DMS 273 treated with DMSO at 0.1 percent for 48 hours (cell line): ENCODE measurements at places on chromosomes 5 and 9.

DNA sequence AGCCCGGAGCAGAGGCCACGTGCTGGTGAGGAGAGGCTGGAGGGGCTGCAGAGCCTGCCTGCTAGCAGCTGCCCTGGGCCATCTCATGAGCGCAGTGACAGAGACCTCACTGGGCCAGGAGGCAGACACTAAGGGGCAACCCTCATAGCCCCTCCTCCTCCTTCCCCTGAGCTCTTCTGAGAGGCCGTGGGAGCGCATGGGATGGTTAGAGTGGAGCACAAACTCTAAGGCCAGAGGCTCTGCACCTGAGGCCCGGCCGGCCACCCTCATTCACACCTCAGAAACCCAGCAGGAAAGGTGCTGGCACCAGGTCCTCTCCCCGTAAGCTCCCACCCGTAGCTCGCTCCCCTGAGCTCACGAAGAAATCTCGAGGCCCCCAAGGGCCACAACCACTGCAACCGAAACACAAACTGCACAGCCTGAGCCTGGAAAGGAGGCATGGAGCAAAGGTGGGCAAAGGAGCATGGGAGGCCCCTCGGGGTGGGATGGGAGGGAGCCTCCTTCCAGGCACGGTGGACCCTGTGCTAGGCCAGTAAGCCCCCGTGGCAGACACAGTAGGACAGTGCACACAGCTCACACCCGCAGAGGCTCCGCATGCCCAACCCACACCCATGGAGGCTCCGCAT is 17.7 kb downstream of the CAMSAP1 start:
- DNase-seq = no peak

DNA sequence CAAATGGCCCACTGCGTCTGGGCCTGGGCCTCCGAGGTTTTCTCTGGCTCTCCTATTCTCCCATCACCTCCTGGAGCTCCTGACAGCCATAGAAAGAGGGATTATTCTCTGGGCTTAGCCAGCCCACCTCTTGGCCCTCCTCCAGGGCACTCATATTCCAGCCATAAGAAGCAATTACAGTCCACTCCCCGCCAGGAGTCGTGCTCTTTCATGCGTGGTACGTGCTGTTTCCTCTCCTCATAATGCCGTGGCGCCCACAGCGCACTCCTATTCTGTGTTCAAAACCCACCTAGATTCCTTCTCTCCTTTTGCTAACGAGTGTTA is 240.8 kb upstream of the ZNF462 start:
- no peak for DNase-seq

- no peak for DNase-seq
Observed at GRCh38 chr5:109859537-109859936, 169.8 kb downstream of the MAN2A1 start.

- DNase-seq = no peak
Observed at GRCh38 chr5:4833104-4833738, 306.9 kb upstream of the ADAMTS16 start.

DNA sequence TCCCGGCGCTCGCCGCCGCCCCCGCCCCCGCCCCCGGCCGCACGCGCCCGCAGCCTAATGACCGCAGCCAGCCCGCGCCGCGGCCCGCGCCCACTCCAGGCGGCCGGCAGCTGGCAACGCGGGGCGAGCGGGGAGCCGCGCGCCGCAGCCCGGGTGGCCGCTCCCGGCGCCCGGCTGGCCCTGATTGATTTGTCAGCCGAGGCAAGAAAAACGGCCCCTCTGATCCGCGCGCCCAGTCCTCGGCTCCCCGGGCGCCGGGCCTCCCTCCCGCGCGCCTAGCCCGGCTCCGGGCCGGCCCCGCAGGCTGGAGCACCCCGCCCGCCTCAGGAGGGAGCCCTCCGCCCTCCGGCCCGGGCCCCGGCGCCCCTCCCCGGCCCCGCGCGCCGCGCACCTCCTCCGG is 11.9 kb upstream of the LHX2 start:
- no peak for DNase-seq

DNA sequence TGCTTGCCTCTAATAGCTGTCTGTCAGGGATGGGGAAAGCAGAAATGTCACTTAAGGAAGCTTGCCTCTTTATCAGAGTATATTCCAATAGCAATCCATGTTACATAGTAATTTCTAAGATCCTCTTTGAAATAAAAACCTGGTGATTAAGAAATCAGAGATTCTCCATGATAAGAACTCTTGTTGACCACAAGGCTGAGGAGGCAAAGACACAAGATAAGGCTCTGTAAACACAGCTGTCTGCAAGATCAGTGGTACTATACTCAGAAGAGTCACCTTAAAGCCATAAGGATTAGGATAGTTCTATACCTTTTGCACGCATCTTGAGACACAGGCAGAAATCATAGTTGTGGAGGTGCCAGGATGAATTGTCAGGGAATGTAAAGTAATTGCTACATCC is 40.3 kb downstream of the HEXB start:
- DNase-seq = no peak

- no peak for DNase-seq
Observed at GRCh38 chr5:124858612-124859011, 112.2 kb upstream of the ZNF608 start.

DNA sequence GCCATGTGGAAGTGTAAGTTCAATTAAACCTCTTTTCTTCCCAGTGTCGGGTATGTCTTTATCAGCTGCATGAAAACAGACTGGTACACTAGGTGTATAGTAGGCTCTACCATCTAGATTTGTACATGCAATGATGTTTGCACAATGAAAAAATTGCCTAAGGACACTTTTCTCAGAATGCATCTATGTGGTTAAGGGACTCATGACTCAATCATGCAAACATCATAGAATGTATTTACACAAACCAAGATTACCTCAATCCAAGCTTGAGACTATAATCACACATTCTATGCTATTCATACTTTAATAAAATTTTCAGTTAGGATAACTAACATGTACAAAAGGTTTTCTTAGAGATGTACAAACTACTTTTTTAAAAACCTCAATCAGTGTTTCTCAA is 1164.5 kb downstream of the CDH12 start:
- no peak for DNase-seq

GRCh38 chr9:71924576-71924975 is 13.1 kb downstream of the C9orf85 start:
- no peak for DNase-seq
